ENCODE measurements at places on chromosomes 2 and 18.

DNA sequence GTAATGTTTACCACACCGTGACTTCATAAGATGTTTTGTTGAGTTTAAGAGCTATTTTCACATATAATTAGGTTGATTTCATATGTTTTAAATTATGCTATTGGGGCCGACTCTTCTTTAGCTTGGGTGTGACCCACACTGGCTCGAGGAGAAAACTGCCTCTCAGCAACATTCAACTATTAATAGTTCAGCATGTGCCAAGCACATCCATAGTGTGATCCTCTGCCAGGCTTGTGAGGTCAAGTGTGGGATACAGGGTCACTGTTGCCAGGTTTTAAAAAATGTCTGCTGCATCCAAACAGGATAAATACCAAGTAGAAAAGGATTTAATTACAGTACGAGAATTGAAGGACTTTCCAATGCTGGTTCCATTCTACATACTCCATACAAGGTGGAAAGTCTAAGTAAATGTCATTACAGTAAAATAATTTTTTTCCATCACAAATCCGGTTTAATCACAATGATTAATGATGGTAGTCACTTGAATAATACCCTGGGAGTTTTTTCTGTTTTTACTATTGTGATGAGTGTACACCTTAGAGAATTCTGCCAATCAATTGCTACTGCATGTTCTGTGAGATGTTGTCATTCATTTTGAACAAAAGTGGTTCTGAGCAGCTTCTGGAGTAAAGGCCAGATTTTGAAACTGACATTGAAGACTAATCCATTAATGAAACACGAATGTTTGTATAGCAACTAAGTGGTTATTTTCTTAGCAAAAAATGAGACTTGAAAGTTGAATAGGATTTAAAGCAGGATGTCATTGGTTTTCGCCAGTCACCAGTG lies 84.5 kb downstream of the ABI2 start:
- no peaks in the 10 kb centered on the region for H3K4me1 ChIP-seq
- no peak overlapping the region for H3K27ac ChIP-seq
- no peak overlapping the region for H3K4me3 ChIP-seq
- DNase-seq: no peak

DNA sequence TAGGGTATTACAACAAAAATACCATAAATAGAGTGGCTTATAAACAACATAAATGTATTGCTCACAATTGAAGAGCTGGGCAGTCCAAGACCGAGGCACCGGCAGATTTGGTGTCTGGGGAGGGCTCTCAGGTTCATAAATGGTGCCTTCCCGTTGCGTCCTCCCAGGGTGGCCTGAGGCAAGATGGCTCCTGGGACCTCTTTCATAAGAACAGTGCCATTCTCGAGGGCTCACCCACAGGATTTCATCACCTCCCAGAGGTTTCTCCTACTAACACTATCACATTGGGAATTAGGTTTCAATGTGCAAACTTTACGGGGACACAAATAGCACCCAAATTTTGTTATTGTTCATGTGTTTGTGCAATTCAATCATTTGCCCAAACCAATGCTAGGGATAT lies 793.5 kb upstream of the HS6ST1 start:
- H3K27me3 ChIP-seq: no peaks in the 10 kb centered on the region
- H3K4me1 ChIP-seq: no peaks in the 10 kb centered on the region
- no peak for DNase-seq
- no peak overlapping the region for H3K27ac ChIP-seq
- H3K36me3 ChIP-seq: no peaks in the 10 kb centered on the region
- no peak overlapping the region for H3K4me3 ChIP-seq

DNA sequence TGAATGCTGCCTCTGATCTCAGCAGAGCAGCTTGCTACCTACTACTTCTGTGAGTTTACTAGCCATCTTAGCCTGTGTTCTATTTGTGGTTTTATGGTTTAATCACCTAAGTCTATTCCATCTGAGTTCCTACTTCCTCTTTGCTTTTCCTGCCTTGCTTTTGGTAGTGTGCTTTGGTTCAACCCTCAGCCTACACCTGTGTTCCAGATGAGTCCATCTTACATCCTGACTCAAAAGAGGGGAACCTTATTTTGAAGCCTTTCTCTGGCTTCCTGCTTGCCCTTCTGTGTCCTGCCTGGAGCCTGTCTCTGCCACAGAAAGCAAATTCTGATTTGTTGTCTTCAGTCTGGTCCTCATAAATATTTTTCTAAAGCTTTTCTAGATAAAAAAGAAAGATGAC lies 530.3 kb upstream of the MEX3C start:
- H3K36me3 ChIP-seq: no peaks in the 10 kb centered on the region
- H3K27ac ChIP-seq: no peak overlapping the region
- no peaks in the 10 kb centered on the region for H3K27me3 ChIP-seq
- H3K4me3 ChIP-seq: no peak overlapping the region
- no peaks in the 10 kb centered on the region for H3K4me1 ChIP-seq

- H3K36me3 ChIP-seq: no peaks in the 10 kb centered on the region
- H3K4me1 ChIP-seq: peaks cover 12% of the 10 kb centered on the region
- H3K4me3 ChIP-seq: no peak overlapping the region
- no peaks in the 10 kb centered on the region for H3K27me3 ChIP-seq
These were observed 259.7 kb downstream of the LPIN1 start for GRCh38 chr2:12005886-12006681.

GRCh38 chr2:45007961-45008295 lies 1.3 kb downstream of the SIX2 start:
- H3K36me3 ChIP-seq: no peaks in the 10 kb centered on the region
- no peak overlapping the region for H3K27ac ChIP-seq
- no peak overlapping the region for H3K4me3 ChIP-seq
- 0 out of 2 replicates have a peak, but pooled peaks cover 6% of the 10 kb centered on the region for H3K4me1 ChIP-seq

All from HepG2 (cell line).